ENCODE measurements at places on chromosomes 5 and 9.

DNA sequence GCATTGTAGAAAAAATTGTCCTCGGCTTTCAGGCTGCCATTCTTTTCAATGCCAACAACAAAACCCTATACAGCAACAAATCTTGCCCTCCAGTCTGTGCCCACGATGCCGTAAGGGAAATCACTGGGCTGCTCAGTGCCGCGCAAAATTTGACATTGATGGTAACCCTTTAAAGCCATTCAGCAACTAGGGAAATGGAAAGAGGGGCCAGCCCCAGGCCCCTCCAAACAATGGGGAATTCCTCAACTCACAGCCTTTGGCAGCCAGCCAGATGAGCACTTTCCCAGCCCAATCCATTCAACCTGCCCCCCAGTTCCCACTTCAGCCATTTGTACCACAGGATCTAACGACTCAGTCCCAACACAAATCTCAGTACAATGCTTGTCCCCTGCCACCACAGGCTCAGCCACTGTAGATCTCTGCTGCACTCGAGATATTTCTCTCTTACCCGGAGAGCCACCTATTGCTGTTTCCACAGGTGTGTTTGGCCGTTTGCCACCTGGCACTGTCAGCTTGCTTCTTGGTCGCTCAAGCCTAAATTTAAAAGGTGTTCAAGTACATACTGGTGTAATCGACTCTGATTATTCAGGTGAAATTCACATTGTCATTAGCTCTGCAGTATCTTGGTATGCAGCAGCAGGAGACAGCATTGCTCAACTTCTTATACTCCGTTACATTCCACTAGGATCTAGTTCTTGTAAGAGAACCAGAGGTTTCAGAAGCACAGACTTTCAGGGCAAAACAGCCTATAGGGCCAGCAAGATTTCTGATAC, 103.3 kb downstream of the SYK start:
- no peak for DNase-seq

DNA sequence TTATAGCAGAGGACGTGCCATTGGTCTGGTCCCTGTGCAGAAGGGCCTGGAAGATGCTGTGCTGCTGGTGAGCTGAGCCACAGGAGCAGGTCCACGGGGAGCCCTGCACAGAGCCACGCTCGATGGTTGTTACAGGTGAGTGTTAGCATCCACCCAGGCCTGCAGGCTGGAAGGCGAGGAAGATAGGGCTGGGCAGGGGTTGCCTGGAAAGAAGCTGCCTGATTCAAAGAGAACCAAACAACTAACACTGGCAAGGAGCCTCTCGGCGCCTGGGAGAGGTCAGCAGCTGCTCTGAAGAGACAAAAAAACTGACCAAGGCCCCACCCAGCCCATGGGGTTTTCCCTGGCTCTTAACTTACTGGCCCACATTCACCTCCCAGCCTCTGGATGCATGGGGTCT, 160.2 kb downstream of the MED10 start:
- DNase-seq: no peak

DNA sequence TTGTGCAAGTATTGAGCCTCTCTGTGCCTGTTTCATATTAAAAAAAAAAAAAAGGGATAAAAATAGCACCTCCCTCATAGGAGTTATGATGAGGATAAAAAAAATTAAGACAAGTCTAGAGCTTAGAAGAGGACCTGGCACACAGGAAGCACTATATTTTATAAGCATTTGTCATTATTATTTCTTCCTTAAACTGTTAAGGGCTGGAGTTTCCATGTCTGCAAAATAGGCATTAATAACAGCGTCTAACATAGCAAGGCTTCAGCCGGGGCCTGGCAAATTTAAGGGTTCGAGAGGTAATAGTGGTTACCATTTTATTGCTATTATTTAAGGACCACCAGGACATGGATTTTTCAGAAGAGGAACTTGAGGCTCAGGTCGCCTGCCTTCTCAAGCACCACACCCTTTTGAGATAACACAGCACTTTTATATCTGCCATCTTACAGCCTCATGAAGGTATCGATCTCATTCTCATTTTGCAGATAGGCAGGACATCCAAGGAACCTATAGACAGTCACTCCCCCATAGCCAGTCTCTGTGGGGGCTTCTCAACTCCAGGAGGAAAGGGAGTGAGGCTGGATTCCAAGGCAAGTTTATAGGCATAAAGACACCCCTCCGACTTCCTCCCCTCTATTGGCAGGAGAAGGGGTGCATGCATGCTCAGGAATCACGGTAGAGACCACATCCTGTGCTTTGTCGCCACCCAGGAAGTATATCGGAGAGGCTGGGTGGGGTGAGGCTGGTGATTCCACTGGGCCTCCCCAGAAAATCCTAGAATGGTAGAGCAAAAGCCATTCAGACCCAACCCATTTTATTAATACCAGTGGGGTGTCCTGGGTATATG, 2.4 kb downstream of the ANXA6 start:
- no peak for DNase-seq

DNA sequence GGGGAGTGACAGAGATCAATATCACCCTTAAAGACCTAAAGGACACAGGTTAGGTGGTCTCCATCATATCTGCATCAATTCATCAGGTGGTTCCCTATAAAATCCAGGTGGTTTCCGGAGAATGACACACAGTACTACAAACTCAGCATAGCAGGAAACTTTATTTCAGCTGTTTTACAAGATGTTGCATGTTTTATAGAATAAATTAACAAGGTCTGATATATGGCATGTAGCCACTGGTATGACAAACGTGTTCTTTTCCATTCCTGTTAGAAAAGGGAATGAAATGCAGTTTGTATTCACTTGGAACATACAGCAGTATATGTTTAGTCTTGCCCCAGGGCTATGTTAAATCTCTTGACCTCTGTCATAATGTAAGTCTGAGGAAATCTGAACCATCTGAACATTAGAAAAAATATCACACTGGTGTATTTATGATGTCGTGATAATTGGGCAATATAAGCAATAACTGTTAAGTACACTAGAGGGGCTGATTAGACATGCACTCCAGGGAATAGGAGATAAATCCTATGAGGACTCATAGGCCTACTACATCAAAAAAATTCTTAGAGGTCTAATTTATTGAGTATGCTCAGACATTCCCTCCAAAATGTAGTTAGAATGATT, 42.2 kb upstream of the TNFSF8 start:
- no peak for DNase-seq

DNA sequence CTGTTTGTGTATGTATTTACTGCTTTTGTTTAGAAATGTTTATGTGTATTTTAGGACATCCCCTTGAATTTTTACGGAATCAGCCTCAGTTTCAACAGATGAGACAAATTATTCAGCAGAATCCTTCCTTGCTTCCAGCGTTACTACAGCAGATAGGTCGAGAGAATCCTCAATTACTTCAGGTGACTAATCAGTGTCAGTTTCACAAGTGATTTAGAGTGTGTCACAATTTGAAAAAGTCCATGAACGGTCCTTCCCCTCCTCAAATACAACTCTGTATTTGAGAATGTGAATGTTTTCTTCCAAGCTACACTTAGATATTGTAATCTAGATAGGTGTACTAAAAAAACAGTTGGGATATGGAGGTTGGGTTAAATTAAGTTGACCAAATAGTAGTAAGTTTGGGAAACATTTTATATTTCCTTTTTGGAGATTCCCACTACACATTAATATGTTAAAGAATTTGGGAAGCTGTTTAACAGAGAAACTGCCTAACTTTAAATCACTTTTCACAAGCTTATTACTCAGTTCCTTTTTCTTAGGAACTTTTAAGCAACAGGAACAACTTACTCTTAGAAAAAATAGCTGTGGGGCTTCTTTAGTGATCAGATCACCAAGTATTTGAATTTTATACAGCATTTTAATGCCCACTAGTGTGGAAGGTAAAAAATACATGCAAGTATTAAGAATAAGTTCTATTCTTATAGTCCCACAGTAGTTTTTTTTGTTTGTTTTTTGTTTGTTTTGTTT, 40.9 kb downstream of the RAD23B start:
- no peak for DNase-seq

DNA sequence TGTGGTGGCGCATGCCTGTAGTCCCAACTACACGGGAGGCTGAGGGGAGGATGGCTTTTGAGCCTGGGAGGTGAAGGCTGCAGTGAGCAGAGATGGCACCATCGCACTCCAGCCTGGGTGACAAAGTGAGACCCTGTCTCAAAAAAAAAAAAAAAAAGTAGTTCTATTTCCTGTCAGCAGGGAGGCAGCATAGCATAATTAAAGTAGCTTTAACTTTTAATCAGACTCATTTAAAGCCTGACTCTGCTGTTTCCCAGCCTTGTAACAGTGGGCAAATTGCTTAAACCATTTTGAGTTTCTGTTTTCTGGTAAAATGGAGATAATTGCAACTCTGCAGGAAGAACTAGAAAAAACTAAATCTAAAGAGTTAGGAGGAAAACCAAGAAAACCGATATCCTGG, 31.2 kb downstream of the CNOT6 start:
- no peak for DNase-seq

- no peak for DNase-seq
Observed at GRCh38 chr9:36213989-36214388, 23.3 kb downstream of the CLTA start.

Data from activated CD4-positive, alpha-beta T cell treated with anti-CD3 and anti-CD28 coated beads, Interleukin-2, amount 50 U/mL, for 4 hours (primary cell).